Stimulated activated CD4-positive, alpha-beta T cell treated with anti-CD3 and anti-CD28 coated beads, Interleukin-12 subunit alpha, Interleukin-12 subunit beta, amount 100 ng/mL, for 4 hours (primary cell): ENCODE measurements at places on chromosomes 1 and 21.

- no peak for DNase-seq
Measured at GRCh38 chr1:115322631-115323030, 15.4 kb downstream of the NGF start.

- no peak for DNase-seq
Measured at GRCh38 chr1:147201276-147201675, 23.9 kb downstream of the FMO5 start.

DNA sequence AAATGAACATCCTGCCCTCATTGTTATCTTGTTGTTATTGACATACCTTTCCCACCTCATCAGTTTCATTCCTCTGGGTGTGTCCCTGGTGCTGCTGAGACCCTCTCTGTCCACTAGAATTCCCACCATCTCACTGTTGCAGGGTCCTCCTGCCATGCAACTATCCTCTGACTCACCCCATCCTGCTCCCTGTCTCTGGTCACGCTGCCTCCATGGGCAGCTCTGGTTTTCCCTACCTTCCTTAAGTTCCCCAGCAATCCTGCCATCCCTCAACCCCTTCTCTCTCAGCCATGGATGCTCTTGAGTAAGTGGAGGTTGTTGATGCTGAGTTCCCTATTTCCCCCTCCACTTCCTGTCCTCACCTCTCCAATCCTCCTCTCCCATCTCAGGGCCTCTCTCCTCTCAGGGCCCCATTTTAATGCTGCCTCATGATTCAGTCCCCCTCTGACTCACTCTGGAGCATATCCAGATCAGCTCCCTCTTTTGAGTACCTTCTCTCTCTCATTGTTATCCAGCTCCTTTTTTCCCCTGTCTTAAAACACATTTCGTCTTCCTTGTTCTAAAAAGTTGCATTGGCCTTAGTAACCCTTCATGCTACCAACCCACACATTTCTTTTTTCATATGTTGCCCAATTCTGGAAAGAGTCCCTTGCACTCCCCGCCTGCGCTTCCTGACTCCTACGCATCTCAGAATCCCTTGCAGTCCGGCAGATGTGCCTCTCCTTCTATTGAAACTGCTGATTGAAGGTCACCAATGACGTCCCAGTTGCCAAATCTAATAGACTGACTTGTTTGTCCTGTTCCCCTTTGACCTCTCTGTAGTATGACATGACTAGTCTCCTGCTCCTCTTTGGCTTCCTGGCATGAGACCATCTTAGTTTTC lies 92.0 kb downstream of the CNIH3 start:
- no peak for DNase-seq

- peak; percentile 49 for DNase-seq
Measured at GRCh38 chr1:54081306-54082270, 28.2 kb downstream of the TCEANC2 start.

- DNase-seq: no peak
Measured at GRCh38 chr1:200893411-200893901, 1.2 kb upstream of the INAVA start.
